Glomerular endothelial cell (primary cell): ENCODE measurements at places on chromosomes 5 and 9. TPM values are rescaled to one million over a fixed set of nuclear protein-coding genes. Genes with fewer than 3 reads are reported as not detected.

CCL21 gene
- 0.19 and 0.64 TPM in 2 replicates for total RNA-seq

SPOCK1 gene
- total RNA-seq: 11.8 and 24.4 TPM in 2 replicates

PCDHAC1 gene
- total RNA-seq: 0.06 TPM in 1 of 2 replicates, not detected in the other

SEMA5A gene
- 3.4 and 5.4 TPM in 2 replicates for total RNA-seq

PPP3R2 gene
- not detected in 2 replicates for total RNA-seq

OSMR gene
- total RNA-seq: 22.8 and 37.3 TPM in 2 replicates

TMC1 gene
- total RNA-seq: 0.23 and 0.82 TPM in 2 replicates

ORM2 gene
- total RNA-seq: not detected in 2 replicates

PKD2L2 gene
- total RNA-seq: not detected in 2 replicates

KLF4 gene
- 3.5 and 10.3 TPM in 2 replicates for total RNA-seq

TXNDC8 gene
- not detected in 2 replicates for total RNA-seq

TRAF2 gene
- total RNA-seq: 12.2 and 21.9 TPM in 2 replicates

C7 gene
- total RNA-seq: 0.12 TPM in 1 of 2 replicates, not detected in the other

CCT5 gene
- 359 and 366 TPM in 2 replicates for total RNA-seq

ADCY2 gene
- total RNA-seq: not detected in 2 replicates

ADRA1B gene
- 0.39 and 1.3 TPM in 2 replicates for total RNA-seq

PCDHGB2 gene
- total RNA-seq: 3.8 and 4.7 TPM in 2 replicates

ZNF879 gene
- total RNA-seq: 1.8 and 3.2 TPM in 2 replicates

GAS1 gene
- 2.3 and 5.0 TPM in 2 replicates for total RNA-seq

PROB1 gene
- total RNA-seq: 2.4 and 2.7 TPM in 2 replicates
